CD8-positive, alpha-beta T cell (primary cell): ENCODE measurements at places on chromosomes 11 and 22.

GRCh38 chr11:19291064-19291463, 50.3 kb upstream of the E2F8 start:
- no peak for DNase-seq

DNA sequence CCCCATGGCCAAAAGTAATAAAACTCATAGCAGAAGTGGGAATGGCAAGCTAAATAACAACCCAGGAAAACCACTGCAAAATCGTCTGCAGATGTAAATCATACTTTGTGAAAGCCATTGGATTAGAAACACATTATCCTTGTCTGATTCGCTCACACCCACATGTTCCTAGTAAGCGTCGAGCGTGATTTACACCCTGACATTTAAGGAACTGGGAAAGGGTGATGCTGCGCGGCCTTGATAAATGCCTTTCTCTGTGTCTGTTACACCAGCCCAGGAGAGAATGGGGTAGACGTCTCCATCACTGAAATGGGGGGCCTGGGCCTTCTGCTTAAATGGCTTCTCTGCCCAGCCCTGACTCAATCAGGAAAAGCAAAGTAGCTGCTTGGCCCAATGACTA, 162.7 kb downstream of the NTM start:
- no peak for DNase-seq

GRCh38 chr11:103798026-103798425, 238.4 kb upstream of the DDI1 start:
- no peak for DNase-seq

GRCh38 chr11:13229711-13230318, 47.8 kb upstream of the BMAL1 start:
- DNase-seq = no peak

- DNase-seq = no peak
Observed at GRCh38 chr22:27269751-27270543, 531.6 kb downstream of the MN1 start.

DNA sequence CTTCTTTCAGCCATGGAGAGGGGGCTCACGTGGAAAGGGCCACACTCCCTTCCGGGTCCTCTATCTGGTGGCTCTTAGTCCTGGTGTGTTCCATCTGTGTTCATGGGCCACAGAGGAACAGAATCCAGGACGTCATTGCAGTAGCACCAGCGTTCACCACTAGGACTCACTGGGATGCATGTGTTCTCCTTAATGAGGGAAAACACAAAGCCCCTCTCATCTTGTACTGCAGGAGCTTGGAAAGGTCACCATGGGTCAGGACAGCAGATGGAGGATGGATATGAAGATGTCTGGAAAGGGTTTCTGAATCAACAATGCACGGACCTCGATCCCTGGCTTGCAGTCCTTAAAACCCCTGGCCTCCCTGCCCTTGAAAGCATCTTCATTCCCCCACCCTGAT, 113.8 kb upstream of the THY1 start:
- DNase-seq = no peak
